NCI-H510A (cell line): ENCODE measurements at places on chromosomes 5 and 9.
A peak's percentile ranks its signal among the peaks of the same experiment; 100 is the strongest.

DNA sequence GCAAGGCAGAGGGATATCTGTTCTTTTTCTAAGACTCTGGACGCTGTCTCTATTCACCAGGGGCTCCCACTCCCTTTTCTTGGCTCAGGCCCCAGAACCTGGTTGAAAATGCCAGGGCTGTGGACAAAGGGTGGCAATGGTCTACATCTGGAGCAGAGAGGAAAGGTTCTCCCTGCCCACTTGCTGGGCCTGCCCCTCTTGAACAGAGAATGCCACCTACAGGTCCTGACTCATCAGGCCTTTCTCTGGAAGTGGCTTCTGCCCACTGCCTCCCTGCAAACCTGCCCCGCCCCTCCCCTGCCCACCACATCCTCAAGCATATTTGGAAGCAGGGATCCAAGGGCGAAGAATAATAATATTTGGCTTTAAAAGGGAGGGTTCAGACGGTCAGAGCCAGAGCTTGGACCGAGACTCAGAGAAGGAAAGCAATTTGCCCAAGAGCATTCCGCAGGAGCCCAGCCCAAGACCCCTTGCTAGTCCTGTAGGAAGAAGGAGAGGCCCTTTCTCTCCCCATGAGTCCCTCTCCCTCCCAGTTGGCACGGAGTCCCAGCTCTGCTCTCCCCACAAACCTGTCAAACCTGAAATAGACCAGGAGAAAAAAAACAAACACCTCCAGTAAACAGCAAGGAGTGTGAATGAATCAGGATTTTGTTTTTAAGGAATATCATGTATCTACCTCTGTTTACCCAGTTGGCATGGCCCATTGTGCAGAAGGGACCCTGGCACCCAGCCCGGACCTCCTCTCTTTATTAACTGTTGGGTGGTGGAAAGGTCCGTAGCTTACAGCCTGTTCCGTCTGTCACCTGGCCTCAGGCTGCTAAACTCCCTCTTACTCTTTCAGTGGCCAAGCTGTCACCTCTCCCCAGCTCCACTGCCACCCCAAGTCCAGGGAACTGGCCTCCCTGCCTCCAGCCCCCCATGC lies 37.7 kb upstream of the STXBP1 start:
- DNase-seq, result peak; percentile 93

- DNase-seq, result peak; percentile 29
Observed at GRCh38 chr9:120868676-120869359, 8.2 kb downstream of the PHF19 start.

- DNase-seq, result no peak
Observed at GRCh38 chr9:99056886-99057664, 47.8 kb upstream of the TGFBR1 start.

DNA sequence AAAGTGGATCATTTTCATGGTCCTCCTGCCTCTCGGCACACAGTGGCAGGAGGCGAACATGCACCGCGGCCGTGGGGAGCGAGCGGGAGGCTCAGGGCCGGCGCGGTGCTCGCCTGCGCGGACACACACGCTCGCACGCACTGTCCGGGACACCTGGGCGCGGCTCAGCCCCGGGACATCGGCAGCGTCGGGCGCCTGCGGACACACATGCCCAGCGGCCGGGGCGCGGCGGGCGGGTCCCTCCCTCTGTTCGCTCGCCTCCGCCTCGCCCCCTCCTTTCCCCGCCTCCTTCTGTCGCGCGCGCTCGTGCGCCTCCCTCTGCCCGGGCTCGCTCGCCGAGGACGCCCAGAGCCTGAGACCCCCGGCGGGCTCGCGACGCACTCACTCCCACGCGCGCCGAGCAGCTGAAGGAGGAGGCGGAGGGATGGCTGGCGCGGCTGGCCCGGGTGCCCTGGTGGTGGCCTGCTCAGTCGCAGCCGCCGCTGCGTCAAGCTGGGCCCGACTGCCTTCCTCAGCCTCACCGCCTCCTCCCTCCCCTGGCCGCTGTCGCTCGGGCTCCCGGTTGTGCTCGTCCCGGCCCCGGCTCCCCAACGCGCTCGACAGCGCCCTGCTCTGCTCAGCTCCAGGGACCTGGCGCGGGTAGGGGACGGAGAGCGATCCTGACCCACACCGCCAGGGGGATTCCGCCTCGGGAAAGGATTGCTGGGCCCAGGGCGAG lies at the start of gene FRMD3:
TSS of gene FRMD3 (minus strand) at position 230 of the 718 bp plus-strand sequence. CDS start at position 60, 170 bp downstream.
- peak; percentile 84 for DNase-seq

GRCh38 chr5:107567901-107568671 lies 102.7 kb downstream of the EFNA5 start:
- peak; percentile 6 for DNase-seq

DNA sequence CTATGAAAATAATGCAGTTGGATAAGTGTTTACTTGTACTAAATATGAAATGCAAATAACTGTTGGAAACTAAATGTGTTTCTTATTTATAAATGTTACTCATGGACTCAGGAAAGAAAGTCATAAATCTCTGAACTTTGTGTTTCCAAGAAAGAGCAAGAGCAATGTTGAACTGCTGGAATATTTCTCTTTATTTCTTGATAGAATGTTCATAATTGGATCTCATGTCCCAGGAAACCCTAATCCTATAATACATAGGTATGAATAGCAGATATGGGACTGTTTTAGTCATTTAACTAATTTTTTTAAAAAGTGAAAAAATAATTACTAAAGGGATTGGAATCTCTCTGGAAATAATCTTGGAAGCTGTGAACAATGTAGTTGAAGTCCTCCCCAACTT lies 245.0 kb upstream of the ACTBL2 start:
- DNase-seq, result no peak

GRCh38 chr9:137293094-137293481 lies 9.0 kb downstream of the NRARP start:
- no peak for DNase-seq

- DNase-seq, result no peak
Observed at GRCh38 chr5:73686912-73687311, 60.9 kb downstream of the ARHGEF28 start.

- DNase-seq, result no peak
Observed at GRCh38 chr5:127586066-127586770, 62.7 kb upstream of the CTXN3 start.

- no peak for DNase-seq
Observed at GRCh38 chr9:128946571-128947276, 679 bp downstream of the DOLK start.

DNA sequence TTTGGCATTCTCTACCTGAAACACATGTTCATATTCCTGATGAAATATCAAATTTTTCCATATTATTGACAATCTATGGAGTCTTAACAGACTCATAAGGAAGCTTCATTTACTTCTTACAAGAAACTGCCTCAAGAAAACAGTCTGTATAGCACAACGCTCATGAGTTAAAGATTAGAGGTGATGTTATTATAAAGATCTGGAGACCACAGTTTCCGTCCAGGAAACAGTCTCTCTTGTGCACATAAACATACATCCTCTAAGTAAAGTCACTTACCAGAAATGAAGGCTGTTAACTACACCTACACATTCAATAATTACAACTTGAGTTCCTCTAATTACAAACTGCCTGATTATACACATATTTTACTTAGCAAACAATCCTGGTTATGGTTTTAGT lies 86.9 kb downstream of the RAPGEF6 start:
- no peak for DNase-seq

DNA sequence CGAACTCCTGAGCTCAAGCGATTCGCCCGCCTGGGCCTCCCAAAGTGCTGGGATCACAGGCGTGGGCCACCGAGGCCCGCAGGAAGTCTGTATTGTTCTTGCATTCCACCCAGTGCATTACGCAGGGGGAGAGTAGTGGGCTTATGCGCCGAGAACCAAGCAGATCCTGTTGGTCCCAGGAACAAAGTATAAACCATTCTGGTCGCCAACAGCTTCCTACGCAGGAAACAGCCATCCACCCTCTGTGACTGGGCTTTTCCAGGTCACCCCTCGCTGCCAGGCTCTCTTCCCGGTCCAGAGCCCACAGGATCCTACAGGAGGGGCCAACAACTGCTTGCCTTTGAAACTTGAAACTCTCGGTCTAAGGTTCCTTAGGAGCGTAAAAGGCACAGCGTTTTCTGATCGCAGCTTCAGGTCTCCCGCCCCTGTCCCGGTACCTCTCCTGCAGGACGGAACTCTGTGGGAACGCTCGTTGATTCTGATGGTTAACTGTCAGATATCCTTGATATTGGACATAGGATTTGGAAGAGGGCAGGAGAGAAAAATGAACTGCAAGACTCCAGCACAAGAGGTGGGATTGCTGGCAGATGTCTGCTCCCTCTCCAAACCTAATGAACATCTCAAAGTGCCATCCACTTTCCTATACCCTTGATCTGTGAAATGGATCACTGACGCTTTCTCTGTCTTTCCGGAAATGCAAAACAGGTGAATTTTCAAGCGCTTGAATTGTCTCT lies 4.2 kb upstream of the ANXA2R start:
- no peak for DNase-seq

DNA sequence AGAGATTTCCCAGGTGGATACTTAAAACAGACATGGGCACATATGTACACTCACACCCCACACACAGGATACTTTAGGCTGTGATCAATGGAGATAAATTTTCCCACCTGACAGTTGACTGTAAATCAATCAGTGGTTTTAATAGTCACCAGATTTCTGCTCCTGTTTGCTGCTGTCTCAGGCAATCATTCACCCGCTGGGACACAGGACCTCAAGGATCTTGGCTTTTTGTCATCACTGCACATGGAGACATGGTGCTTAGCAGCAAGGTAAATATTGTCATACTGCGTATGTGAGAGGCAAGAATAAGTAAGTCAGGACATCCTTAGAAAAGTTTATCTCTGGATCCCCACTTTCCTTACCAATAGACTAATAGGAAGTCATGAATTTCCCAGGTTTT lies 60.8 kb upstream of the KLF9 start:
- DNase-seq, result no peak

GRCh38 chr9:137892424-137893191 lies 15.0 kb downstream of the CACNA1B start:
- no peak for DNase-seq

DNA sequence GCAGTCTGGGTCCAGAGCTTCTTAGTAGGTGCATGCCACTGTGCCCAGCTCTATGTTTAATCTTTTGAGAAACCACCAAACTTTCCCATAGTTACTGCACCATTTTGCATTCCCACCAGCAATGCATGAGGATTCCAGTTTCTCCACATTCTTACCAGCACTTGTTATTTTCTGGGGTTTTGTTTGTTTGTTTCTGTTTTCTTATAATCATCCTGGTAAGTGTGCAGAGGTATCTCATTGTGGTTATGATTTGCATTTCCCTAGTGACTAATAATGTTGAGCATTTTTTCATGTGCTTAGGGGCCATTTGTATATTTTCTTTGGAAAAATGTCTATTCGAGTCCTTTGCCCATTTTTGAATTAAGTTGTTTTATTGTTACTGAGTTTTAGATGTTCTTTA lies 11.4 kb downstream of the FOXE1 start:
- DNase-seq, result no peak

DNA sequence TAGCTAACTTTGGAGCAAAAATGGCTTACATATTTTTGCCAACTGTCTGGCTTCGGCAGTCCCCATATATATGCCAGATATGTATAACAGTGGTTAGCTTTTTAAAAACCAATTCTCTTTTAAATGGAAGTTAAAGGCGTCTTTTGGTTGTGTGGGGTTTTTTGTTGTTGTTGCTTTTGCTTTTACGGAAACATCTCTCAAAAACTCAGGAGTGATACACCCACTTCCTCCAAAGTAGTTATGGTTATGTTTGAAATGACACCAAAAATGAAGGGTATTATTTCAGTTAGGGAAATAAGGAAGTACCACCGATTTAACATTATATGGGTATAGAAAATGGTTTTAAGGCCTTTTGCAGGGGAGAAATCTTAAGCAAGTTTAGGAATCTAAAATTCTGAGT lies 2.3 kb downstream of the CNOT8 start:
- no peak for DNase-seq

- DNase-seq, result no peak
Observed at GRCh38 chr5:135446206-135446605, 942 bp downstream of the DCANP1 start.

DNA sequence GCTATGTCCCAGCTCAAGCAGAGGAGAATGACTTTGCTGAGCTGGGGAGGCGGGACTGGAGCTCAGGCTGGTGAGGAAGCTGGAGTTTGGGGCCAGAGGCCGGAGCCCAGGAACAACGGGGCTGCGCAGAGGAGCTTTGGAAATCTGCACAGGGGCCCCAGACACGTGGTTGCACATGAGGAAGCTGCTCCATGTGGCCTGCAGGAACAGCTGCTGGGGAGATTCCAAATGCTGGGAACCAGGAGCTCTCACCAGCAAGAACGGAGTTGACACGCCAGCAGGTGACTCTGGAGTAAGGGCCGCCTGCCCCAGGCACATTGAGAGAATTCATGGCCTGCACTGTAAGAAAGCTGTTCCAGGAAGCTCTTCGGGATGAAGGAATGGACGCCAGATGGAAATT lies 91.0 kb downstream of the OLFM1 start:
- no peak for DNase-seq

GRCh38 chr5:102678267-102679058 lies 76.6 kb upstream of the PAM start:
- no peak for DNase-seq

GRCh38 chr5:147361441-147362175 lies 126.8 kb downstream of the STK32A start:
- no peak for DNase-seq

- DNase-seq, result no peak
Observed at GRCh38 chr5:143057580-143057999, 287.4 kb downstream of the ARHGAP26 start.

GRCh38 chr5:58452566-58453258 lies 7.2 kb downstream of the PLK2 start:
- no peak for DNase-seq

GRCh38 chr9:135347461-135347860 lies 132.1 kb upstream of the PPP1R26 start:
- DNase-seq, result no peak

DNA sequence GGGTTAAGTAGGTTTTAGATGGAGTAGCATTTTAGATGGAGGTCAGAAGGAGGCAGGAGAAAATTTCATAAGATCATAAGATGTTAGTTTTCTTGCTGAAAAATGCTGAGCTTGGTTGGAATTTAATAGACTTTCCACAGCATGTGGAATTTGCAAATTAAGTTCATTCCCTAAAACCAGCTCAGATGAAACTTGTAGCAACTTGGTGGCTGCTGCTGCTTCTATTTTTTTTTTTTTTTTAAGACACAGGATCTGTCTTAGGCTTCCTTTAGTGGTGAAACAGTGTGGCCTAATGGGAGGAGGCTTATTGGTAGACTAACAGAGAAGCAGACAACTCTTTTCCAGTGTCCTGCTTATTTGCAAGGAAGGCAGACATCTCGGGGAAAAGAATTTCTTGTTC lies 154.5 kb downstream of the AOPEP start:
- no peak for DNase-seq

DNA sequence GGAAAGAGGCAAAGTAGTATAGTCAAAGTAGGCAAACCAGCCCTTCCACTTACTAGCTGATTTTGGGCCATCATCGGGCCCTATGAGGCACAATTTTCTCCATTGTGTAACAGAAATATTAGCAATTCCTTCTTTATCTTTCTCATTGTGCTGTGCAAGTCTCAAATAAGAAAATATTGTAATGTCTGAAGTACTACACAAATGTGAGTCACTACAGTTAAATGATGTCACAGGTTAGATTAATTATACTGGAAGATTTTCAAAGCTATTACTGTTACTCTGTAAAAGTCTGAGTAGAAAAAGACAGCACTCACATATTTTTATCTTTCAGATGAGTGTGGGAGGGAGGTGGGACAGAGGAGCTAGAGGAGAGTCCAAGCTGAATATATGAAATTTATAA lies 12.4 kb upstream of the TMC1 start:
- DNase-seq, result no peak

GRCh38 chr5:42813533-42813932 lies 1.8 kb upstream of the SELENOP start:
- DNase-seq, result no peak
